Uterus (tissue), 4 donors: ENCODE measurements at places on chromosomes 3 and 15. TPM values are rescaled to one million over a fixed set of nuclear protein-coding genes. Genes with fewer than 3 reads are reported as not detected.
A peak's percentile ranks its signal among the peaks of the same experiment; 100 is the strongest.

DNA sequence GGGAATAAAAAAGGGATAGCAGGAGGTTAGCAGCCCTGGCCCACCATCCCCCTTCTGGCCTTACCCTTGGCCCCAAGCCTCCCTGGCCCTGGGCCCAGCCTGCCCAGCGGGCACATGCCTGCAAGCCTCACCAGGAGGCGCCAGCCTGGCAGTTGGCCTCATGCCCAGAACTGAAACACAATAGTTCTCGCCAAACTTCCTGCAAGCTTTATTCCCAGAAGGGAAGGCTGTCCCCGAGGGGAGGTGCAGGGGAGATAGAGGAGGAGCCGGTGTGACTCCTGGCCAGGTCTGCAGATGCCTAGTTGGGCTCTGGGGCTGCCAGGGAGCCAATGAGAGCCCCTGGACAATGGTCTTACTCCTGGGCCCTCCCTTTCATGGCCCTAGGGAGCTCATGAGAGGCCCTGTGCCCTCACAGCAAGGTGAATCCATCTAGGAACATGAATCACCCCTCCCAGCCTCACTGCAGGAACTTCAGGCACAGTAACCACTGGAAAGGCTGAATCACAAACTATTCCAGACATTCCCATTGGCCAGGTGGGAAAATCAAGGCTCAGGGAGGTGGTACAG lies 4.0 kb downstream of the CCDC33 start:
- peak; percentile 67 for DNase-seq

- DNase-seq, result peak; percentile 83
Measured at GRCh38 chr3:48429960-48430707, at the start of gene PLXNB1. Gene PLXNB1, minus strand, starts transcription at chr3:48430086. Its CDS starts 5,475 bp downstream, at chr3:48424611.

DNA sequence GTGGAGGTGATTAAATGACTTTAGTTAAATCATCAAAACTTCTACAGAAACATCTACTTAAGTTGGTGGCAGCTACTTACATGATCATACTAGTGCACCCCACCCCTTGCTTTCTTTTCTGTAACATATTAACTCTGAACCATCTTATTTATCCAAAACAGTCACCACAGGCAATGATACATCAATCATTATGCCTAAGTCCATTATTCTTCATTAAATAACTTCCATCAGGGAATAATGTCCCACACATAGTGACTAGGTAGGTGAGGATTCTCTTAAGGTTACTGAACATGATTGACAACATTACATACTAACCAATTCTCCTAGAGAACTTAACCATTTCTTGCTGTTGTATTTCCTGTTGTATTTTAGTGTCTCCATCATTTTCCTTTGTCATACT lies 210.2 kb downstream of the NR1D2 start:
- no peak for DNase-seq

DNA sequence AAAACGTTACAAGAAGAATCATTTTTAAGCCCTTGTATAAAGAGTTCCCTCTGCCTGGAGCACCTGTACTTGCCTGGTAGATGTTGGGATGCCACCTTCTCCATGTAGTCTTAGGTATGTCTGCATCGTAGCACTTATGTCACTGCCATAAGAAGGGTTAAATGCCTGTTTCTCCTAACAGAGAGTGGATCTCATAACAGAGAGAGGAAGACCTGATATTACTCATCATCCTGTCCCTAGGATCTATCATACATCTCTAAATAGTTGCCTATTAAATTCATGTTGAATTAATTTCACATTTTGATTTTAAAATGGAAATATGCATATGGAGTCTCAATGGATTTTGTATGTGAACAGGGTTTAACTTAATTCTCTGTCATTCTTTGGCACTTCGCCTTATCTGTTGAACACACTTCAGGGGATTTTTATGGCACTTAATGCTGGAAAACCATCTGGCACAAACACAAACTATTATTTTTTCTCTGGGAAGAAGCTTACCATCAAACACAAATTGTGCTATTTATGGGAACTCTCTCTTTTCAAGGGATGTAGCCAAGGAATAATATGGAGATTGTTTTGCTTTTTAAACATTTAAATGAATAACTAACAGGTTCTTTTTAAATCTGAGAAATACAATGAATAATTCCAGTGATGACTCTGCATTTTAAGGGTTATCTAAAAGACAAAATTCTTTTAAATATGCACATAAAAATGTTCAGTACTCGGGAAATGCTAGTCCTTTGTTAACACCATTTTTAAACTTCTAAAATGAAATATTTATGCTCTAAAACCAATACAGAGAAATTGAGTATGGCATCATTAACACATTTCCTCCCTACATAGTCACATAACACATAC lies 230.7 kb downstream of the ZNF385D start:
- DNase-seq, result no peak

- DNase-seq, result no peak
Measured at GRCh38 chr15:63586790-63587189, 10.4 kb upstream of the FBXL22 start.

GRCh38 chr15:63986751-63987341 lies 59.4 kb downstream of the DAPK2 start:
- no peak for DNase-seq

DNA sequence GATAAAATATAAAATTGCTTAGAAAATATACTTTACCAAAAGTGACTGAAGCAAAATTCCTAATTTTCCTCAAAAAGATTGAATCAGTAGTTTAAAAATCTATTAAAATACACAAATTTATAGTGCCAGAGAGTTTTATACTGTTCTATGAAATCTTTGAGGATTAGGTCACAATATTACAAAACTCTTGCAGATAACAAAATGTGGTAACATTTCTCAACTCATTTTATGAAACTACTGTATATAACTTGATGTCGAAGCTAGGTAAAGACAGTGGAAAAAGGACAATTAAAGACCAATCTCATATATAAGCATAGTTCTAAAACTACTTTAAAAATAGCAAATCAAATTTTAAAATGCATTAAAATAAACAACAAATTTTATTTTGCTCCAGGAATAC lies 15.9 kb downstream of the VEPH1 start:
- no peak for DNase-seq

DNA sequence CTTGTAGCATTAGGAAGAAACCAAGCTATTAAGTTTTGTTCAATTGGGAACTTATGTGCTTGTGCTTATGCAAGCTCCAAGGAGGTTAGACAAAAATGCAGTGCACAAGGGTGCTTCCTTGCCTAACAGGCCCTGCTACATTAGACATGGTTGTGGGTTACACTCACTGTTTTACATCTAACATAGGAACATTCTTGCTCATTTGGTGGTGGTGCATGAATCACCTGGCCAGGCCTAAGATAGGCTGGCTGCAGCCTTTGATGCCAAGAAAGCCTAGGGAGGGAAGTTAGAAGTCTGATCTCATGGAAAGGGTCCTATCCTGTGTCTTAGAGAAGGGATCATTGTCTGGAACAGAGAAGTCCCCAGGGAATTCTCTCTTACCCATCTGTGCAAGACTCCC lies 43.5 kb downstream of the CA12 start:
- no peak for DNase-seq

- no peak for DNase-seq
Measured at GRCh38 chr3:194773771-194774455, 88.2 kb downstream of the FAM43A start.

GRCh38 chr3:195189821-195190220 lies 81.1 kb downstream of the XXYLT1 start:
- no peak for DNase-seq

DNA sequence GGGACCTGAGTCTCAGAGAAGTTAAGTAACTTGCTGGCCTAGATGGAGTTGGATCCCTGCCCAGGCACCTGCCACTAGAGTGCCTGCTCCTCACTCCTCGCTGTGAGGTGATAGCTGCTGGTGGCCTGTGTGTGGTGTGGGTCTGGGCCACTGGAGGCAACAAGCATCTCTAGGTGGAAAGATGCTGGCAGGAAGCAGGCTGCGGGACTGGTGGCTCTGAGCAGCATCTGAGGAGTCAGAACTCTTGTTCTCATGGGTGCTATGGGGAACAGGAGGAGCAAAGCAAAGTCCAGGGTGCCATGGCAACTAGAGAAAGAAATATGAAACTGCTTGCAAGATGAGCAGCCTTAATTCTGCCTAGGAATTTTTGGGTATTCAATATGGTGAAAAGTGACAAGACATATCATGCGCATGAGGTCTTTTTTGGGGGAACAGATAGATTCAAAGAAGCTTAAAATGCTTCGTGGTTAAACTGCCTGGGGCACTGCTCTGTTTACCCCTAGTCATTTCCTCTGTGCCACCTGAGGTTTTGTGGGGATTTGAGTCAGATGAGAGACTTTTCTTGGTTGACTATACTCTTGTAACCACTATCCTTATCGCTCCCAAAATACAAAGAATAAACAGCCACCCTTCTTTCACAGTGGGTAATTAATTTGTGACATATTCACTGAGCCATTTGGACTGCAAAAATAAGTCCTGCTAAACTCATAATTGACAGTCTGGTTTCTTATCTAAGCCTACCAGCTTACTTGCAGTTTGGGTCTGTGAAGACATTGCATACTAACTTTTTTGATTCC lies 50.3 kb downstream of the MED12L start:
- DNase-seq, result no peak

DNA sequence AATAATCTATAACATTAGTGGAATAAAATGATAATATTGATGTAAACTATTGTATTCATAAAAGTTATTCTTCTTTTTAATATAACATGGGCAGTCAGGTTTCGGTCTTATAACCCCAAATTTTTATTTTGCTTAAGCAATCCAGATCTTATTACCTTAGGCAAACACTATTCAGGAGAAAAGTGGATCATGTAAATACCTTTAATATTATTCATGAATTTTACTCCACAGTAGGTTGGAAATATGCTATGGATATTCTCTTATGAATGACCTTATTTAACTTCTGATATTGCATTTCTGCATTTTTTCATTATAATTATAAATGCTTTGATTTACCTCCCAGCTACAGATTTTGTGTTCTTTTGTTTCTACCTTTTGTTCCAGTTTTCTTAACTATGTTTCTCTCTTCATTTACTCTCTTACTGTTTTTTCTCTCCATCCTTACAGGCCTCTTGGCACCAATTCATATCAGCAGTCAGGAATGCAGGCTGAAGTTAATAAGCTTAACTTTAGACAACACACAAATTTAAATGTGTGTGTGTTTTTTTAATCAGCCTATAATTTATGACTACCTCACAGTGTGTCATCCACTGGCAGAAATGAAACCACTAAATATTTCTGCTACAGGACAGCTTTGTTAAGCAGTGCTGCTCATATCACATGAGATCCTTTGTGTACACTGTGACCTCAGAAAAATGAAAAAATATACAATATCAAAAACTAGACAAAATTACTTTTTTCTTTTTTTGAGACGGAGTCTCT lies 111.0 kb downstream of the NSUN3 start:
- no peak for DNase-seq

DNA sequence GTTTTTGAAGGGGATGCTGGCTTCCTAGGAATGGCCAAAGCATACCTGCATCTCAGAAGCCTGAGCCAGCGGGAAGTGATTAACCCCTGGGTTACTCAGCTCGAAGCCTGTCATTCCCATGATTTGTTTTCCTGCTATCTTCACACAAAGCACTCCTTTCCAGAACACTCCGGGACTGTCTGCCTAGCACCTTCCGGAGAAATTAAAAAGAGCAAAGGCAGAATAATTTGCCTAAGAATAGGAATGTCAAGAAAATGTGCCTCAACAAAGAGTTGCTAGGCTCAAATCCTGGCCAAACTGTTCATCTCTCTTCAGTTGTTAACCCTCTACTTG lies 34.1 kb downstream of the TPM1 start:
- DNase-seq, result no peak

- no peak for DNase-seq
Measured at GRCh38 chr15:81747026-81747425, 298.8 kb downstream of the MEX3B start.

DZIP1L gene
- 3.8 TPM for total RNA-seq

FANCD2OS gene
- not detected for total RNA-seq

MKRN2 gene
- 43.3 TPM for total RNA-seq

RPP14 gene
- 14.0 TPM for total RNA-seq
